ENCODE measurements at places on chromosomes 13 and 19.
A peak's percentile ranks its signal among the peaks of the same experiment; 100 is the strongest.

GRCh38 chr13:52738719-52739467 is 727 bp downstream of the CNMD start:
- peak; percentile 58 for DNase-seq

- no peak for DNase-seq
These were observed 254.3 kb upstream of the PRR20A start for GRCh38 chr13:56886398-56886797.

DNA sequence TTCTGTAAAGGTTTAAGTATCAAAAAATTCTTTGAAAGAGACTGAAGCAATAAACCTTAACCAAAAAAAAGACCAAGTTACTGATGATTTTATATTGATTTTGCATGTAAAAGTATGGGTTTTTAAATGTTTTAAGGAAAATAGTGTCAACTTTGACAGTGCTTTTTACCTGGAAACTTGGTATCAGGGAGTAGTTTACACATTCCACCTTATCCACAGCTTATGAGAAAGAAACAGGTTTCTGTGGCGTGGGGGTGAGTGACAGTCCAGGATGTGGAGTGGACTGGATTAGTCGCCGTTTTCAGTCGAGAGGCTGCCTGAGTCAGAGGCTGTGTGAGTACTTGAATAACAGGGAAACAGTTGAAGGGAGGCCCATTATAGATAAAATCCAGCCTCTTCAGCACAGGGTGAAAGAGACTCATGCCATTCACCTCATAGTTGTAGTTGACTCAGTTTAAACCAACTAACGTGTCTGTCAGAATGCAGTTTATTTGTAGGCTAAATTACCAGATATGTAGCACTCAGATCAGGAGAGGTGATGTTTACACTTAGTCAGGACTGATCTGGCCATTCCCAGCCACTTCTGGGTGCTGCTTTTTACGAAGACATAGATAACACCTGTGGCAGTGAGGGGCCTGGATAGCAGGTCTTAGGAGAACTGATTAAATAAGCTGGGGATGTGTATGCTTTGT is 595 bp upstream of the GPR183 start:
- peak; percentile 84 for DNase-seq

DNA sequence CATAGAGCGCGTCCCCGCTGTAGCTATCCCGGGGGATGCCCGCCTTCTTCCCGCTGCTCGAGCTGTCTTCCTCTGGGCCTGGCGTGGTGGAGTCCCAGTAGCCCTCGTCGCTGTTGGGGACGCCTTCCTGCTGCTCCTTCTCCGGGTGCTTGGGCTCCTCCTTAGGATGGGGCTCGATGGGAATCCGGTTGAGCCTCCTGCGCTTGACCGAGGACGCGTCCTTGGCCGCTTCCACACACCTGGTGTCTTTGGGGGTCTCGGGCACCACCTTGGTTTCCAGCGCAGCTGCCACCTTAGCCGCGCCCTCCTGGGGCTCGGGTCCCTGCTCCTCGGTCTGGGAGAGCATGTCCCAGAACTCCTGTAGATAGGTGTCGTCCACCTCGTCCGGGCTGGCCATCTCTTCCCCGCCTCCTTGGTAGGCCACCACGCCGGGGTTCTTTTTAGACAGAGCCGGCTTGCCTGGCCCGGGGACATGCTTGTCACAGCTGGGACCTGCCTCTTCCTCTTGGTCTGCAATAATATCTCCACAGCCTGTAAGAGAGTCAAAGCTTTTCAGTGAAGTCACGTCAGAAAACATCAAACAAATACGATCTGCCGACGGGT is 2.0 kb downstream of the AMER2 start:
- DNase-seq: no peak

- no peak for DNase-seq
These were observed 9.4 kb downstream of the USHBP1 start for GRCh38 chr19:17255150-17255621.

DNA sequence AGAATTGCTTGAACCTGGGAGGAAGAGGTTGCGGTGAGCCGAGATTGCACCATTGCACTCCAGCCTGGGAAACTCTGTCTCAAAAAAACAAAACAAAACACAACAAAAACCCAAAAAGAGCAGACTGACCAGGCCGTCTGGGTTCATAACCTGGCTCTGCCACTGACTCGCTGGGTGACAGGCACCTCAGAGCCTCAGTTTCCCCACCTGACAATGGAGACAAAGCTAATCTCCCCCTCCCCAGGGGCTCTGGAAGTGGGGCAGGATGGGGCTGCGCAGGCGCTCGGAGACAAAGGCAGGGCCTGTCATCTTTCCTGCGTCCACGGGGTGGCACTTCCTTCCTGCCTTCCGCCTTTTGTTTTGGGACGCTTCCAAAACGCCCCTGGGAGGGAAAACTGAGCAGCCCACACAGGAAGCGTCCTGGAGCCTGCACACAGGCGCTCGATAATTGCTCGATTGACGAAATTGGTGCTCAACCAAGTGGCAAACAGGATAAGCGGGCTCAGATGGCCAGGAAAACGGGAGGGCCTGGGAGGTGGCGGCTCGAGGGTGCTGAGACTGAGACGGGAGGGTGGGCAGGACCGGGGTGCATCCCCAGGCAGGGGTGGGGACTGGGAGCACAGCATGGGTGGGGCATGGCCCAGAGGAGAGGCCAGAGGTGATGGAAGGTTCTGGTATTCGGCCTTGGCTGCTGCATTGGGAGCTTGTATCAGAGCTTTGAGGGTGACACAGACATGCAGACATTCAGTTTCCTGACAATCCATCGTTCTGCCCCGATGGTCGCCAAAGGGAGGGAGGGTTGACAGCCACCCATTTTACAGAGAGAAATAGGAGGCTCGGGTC is 17.8 kb downstream of the SPC24 start:
- DNase-seq: peak; percentile 66

DNA sequence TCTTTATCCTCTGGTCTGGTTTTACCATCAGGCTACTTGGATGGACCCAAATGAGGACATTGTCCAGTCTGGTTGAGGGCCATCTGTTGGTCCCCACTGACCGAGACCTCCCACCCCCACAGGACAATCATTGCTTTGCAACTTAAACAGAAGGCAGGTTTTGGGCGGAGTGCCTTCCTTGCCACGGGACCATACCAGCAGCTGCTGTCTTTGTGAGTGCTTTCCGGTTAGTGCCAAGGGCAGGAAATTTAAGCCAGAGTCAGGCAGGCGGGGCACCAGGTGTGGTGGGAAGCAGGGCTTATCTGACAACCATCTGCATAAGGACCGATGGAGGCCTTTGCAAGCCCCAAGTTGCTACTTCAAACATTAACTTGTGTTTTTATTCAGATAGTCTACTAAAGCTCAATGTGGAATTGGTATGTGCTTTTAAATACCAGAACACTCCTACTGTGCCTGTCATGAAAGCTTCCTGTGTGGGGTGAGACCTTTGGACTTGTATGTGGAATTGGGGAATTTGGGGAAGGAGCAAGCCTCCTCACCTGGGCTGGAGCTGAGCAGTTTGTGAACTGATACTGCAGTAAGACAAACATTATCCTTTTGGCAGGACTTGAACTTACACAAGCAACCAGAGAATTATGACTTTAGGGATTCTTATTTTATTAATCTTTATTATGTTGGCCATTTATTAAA is 39.3 kb upstream of the UBE2L5 start:
- DNase-seq: no peak

GRCh38 chr19:46614114-46614722 is 10.7 kb downstream of the PTGIR start:
- peak; percentile 93 for DNase-seq

- no peak for DNase-seq
These were observed 4.6 kb upstream of the CACNG8 start for GRCh38 chr19:53958168-53958571.

Data from activated T-cell treated with anti-CD3 and anti-CD28 coated beads, Interleukin-2, amount 50 U/mL, for 48 hours (primary cell).